ENCODE measurements at places on chromosomes 16 and 17.

DNA sequence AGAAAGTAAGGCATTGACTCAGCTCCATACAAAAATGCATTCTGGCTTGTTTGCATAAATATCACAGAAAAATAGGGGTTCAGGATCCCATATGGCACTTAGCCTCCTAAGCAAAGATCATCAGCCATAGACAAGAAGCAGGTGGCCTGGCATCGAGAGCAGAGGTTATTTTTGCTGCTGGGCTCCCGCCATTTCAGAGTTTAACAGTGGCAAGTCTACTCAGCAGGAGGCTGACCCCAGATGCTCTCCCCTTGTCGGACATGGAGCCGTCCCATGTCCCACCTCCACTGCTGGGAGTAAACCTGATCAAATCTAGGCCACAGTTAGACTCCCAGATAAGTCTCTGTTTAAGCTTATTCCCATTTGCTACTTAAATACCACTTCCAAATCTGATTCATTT, 269.1 kb downstream of the FTO start:
- no peak for DNase-seq

DNA sequence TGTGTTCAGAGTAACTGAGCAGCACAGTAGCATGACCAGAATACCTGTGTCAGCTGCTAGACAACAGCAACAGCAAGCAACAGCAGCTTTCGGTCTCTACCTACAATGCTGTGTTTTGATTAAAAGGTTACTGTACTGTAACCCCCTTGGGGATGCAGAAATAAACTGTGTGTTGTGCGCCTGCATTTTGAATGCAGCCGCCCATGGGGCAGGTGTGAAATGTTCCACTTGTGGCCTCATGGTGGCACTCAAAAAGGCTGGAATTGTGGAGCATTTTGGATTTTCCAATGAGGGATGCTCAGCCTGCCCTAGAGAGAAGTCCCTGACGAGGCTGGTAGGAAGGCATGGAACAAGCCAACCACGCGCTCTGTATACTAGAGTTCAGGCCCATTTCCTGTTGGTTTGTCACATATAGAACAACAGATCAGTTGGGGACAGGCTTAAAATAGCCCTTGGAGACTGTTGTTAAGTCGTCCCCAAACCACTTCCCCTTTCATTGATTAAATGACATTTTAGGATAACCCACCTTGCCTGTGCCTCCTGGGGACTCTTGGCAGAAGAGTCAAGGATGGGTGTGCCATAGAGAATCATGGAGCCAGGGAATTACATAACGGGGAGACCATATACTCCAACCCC, 27.1 kb downstream of the SCPEP1 start:
- no peak for DNase-seq

DNA sequence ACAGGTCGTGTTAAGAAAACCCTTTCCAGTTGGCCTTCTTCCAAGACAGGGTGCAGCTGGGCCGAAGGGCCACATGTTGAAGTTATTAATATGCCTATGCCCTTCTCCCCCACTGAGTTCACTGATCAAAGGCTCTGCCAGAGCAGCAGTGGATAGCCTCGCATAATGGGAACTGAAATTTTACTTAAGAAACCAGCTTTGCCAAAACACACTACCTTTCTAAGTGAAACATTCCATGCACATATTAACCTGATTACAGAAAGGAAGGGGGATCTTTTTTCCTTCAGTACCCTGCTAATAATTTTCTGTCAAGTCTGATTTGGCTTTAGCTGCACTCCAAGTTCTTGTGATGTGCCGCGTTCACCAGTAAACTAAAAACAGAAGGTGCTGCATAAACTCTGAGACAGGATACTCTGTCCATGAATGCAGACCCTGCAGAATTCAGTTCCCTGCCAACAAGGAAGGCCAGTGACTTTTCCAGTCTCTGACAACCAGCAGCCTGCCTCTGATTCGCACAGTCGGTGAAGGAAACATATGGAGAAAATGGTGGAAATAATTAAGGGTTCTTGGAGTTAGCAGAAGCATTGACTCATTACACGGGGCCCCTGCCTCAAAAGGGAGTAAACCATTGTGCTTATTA, 283.8 kb downstream of the ZFHX3 start:
- DNase-seq: no peak

GRCh38 chr16:75801307-75801706, 75.0 kb upstream of the CPHXL start:
- DNase-seq: no peak

DNA sequence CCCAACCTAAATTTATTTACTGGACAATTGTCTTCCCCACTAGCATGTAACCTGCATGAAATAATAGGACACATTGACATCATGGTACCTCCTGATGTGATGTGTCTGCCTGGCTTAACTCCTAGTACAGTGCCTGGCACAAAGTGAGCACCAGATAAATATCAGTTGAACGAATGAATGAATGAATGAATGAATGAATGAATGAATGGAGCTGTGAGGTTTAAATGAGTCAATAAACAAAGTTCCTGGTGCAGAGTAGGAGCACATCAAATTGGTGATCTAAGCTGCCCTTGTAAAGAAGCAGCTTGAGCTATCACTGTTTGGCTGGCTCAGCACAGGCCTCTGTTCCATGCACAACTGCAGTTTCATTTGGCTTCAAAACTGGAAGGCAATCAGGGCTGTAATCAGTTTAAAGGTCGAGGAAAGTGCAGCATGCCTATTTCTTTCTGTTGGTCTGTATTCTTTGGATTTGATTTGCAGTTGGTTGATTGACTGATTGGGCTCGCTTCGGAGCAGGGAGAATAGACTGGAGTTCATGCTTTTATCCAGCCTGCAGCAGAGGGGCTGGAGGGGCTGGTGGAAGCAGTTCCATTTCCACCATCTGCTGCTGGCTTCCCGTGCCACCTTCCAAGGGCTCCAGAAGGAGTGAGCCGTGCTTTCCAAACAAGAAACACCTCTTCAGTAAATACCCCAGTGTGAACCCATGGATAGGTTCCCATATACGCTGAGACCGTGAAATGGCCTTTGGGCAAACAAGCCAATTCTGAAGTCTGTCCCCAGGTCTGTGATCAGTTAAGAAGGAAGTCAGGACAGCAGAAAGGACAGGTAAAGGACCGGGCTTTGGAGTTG, 54.6 kb downstream of the GPRC5B start:
- DNase-seq: no peak

- DNase-seq: no peak
Measured at GRCh38 chr16:11676799-11677198, 8.5 kb downstream of the SNN start.

- DNase-seq: no peak
Measured at GRCh38 chr16:14071576-14072271, 605 bp downstream of the MRTFB start.

DNA sequence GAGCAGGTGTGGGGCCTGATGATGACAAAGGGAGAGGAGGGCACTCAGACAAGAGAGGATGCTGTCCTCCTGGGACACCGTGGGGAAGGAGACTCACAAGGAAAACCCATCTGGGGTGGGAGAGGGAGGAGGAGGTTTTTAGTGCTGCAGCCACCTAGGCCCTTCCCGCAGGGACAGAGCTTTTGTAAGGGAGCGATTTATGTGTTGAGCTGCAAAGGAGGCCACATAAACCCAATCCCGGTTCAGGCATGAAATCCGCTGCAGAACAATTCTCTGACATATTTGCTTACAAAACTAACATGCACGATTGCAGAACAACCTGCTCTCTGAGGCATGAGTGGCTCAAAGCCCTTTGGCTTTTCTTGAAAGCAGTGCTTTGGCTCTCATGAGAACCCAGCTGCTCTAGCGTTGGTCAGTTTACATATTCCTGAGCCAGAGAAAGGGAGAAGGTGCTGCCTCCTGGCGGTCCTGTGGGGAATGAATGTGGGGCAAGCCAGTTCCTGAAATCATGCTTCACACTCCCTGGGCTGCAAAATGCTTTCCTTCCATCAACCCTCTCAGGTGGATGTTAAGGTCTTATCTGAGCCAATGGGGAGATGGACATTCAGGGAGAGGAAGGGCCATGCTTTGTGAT, 122.4 kb upstream of the NLRP1 start:
- DNase-seq: peak; percentile 37

- DNase-seq: no peak
Measured at GRCh38 chr17:53101706-53102105, 721.0 kb upstream of the KIF2B start.

Data from tibial artery (tissue), 4 donors.